Adipocyte (in vitro differentiated cells): ENCODE measurements at places on chromosomes 5 and 9.

- no peak for DNase-seq
These were observed 38.1 kb downstream of the RNF145 start for GRCh38 chr5:159171274-159171673.

GRCh38 chr5:94725142-94725541 lies 106.7 kb downstream of the SLF1 start:
- no peak for DNase-seq

DNA sequence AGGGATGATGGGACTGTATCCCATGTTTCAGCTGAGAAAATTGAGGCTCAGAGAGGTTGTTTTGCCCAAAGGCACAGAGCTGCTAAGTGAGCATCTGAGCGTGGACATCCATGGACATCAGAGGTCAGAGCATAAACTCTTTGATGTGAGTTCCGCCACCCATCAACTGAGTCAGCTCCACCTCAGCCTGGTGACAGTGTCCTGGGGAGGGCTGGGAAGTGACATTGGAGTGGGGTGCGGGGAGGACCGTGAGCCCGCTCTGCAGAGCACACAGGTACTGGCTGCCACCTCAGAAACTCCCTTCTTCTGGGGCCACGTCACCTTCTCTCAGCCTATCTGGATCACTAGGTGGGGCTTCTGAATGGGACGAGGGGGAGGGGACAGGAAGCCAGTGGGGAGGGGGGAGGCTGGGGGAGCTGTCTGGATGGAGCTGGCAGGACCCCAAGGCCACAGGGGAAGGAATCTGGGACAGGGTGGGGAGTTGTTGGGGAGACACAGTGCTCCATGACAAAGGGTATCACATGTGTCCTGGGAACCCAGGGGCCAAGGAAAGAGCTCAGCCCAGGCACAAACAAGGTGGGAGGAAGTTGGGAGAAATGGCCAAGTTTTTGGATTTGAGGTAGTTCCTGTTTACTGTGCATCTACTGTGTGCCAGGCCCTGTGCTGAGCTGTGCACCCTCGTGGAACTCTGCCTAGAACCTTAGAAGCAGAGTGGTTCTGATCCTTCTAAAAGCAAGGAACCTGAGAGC lies 2.5 kb downstream of the LAMC3 start:
- no peak for DNase-seq

GRCh38 chr5:135313405-135313804 lies 85.6 kb downstream of the MACROH2A1 start:
- no peak for DNase-seq

- no peak for DNase-seq
These were observed 108.1 kb upstream of the MVB12B start for GRCh38 chr9:126218359-126219125.

DNA sequence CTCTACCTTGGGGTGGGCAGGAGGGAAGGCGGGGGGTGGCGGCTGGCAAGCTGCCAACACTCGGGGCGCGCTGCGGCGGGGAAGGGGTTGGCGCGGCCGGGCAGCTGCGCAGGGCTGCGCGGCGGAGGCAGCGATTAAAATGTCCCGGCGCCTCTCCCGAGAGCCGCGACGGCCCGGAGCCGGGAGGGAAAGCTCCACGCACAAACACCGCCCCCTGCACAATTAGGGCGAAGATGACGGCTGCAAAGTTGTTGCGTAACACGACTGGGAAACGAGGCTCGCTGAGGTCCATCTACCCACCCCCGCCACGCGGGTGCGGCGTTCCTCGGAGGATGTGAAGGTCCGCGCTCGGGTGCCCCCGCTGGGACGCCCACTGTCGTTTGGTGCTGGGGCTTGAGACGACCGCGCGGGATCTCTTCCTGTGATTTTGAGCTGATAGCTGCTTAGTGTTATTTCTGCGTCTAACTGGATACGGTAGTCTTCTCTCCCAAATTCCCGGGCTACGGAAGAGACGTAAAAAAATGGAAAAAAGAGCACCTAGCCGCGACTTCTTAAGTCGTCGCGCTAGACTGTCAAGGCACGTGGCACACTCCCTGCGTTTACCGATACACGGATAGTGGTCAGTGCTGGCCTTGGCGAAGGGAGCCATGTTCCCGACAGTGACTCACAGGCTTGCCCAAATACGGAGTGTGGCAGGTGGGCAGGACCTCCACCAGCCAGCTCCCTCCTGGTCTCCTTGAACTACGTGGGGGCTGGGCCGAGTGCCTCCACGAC lies 958 bp upstream of the NFIL3 start:
- DNase-seq: peak; percentile 98

GRCh38 chr5:42636425-42636824 lies 120.2 kb upstream of the CCDC152 start:
- DNase-seq: no peak

DNA sequence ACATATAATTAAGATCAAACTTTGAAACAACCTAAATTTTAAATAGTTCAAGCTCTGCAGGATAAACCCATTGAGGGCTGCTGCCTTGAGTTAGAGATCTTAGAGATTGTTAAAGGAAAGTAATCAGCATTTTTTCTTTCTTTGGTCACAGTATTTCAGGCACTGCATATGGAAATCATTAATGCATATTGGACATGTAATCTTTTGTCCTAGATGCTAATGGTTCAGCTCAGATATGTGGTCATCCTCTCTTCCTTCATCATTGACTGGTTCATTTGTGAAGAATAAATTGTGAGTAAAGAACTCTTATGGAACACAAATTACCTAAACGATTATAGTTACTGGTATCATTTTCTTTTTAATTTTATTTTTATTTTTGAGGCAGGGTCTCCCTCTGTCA lies 82.0 kb upstream of the PRLR start:
- no peak for DNase-seq

- no peak for DNase-seq
These were observed 69.9 kb downstream of the TRPM6 start for GRCh38 chr9:74817816-74818215.

- no peak for DNase-seq
These were observed 48.3 kb upstream of the SPATA31E1 start for GRCh38 chr9:87834357-87834756.
